Spinal cord (tissue), 10 donors: ENCODE measurements at places on chromosomes 2 and 18. TPM values are rescaled to one million over a fixed set of nuclear protein-coding genes. Genes with fewer than 3 reads are reported as not detected.

Gene RGPD4
- total RNA-seq, result not detected

Gene PDE1A
- total RNA-seq, result 73.8 TPM

Gene TUBA3E
- not detected for total RNA-seq

Gene BOLL
- not detected for total RNA-seq

Gene GLS
- 85.1 TPM for total RNA-seq

Gene NTSR2
- 1.1 TPM for total RNA-seq

Gene RAX
- 0.22 TPM for total RNA-seq

Gene SPTBN1
- total RNA-seq, result 495 TPM

Gene ASAP2
- 30.5 TPM for total RNA-seq

Gene NT5DC4
- total RNA-seq, result 0.10 TPM

Gene ACOXL
- total RNA-seq, result 0.06 TPM

Gene CFAP210
- 3.0 TPM for total RNA-seq

GRCh38 chr2:234259440-234259839 is 208.9 kb downstream of the SPP2 start:
- DNase-seq, result no peak

- DNase-seq, result no peak
These were observed 105.4 kb upstream of the FAM117B start for GRCh38 chr2:202529389-202529788.

- DNase-seq, result no peak
These were observed 26.3 kb downstream of the ACSL3 start for GRCh38 chr2:222887124-222887523.

- no peak for DNase-seq
These were observed 325.1 kb downstream of the RNF144A start for GRCh38 chr2:7242189-7242867.

GRCh38 chr2:121648206-121649148 is 785 bp downstream of the CLASP1 start:
- DNase-seq, result peak; percentile 81

- DNase-seq, result no peak
These were observed 473.4 kb upstream of the TRIB2 start for GRCh38 chr2:12243381-12243780.

- DNase-seq, result no peak
These were observed 496.3 kb downstream of the SLC4A3 start for GRCh38 chr2:220123751-220124150.

DNA sequence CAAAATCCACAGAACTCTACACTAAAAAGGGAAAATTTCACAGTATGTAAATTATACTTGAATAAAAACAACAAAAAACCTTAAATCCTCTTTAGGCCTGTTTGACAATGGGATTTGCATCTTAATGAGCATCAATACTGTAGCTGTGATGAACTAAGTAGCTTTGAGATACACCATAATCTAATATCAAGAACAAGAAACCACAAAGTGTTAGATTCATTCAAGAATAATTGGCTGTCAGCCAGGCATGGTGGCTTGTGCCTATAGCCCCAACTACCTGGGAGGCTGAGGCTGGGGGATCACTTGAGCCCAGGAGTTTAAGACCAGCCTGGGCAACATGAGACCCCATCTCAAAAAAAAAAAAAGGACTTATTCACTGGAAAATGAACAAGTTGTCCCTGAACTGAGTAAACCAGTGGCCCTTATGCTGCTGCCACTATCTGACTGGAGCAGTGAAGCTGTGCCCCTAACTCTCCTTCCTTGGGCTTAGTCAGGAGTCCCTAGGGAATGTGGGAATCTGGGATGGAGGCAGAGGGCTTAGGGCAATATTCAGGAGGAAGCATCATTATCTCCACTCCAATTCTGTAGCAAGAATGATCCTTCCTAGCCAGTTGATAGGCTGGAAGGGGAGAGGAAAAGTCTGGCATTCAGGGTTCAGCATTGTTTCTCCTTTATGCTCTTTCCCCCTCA is 88.5 kb downstream of the PRKCE start:
- DNase-seq, result no peak

- DNase-seq, result no peak
These were observed 464.1 kb upstream of the ZEB2 start for GRCh38 chr2:144984038-144984437.

- no peak for DNase-seq
These were observed 9.8 kb upstream of the ZNF512 start for GRCh38 chr2:27572998-27573429.

DNA sequence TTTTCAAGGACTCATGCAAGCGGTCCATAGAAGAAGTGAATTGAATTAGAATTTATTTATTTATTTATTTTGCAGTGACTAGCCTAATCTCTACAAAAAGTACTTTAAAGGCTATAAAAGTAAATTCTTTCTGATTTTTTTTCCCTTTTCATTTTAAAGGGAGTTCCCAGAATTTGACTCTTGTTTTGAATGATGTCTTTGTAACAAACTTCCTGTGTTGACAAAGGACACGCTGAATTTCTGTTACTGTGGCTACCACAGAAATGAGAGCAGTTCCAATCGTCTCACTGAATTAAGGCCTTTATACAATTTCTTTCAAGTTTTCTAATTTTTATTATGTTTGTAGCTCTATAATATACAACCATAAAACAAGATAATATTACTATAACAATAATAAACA is 46.3 kb upstream of the LPIN2 start:
- no peak for DNase-seq

DNA sequence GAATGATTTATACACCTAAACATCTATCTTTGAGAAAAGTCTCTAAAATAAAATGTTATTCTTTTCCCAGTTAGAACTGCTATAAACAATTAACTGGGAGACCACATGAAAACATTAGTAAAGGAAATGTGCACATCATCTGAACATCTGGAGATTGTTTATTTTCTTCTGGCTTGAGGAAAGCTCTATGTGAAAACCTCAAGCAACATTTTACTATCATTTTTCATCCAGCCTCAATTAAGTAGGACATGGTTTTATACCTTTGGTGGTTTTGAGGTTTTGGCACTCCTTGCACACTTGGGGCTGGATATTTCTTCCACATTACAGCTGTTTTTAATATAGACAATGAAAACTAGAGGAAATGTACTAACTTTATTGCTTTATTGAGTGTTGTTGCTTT is 609.5 kb upstream of the SLC8A1 start:
- no peak for DNase-seq

DNA sequence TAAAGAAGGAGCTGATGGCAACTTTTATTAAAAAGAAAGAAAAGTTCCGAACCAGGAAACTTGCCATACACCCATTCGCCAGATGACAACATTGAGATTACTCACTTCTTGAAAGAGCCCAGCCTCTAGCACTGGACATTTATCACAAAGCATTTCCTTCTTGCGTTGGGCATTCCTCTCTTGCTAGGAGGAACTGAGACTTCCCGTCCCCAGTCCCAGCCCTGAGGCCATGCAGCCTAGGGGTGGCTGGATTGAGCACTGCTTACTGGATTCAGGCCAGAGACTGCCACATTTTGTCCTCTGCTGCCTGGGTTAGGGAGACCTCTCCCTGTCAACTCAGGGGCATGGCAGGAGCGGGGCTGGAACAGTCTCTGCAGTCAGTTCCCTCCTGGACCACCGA is 80.1 kb downstream of the SDC1 start:
- no peak for DNase-seq

GRCh38 chr2:189144700-189145211 is 34.8 kb downstream of the COL5A2 start:
- DNase-seq, result no peak

GRCh38 chr2:174561972-174562370 is 35.6 kb downstream of the WIPF1 start:
- DNase-seq, result peak; percentile 30

- DNase-seq, result no peak
These were observed 171.5 kb downstream of the EVA1A start for GRCh38 chr2:75389271-75389670.

DNA sequence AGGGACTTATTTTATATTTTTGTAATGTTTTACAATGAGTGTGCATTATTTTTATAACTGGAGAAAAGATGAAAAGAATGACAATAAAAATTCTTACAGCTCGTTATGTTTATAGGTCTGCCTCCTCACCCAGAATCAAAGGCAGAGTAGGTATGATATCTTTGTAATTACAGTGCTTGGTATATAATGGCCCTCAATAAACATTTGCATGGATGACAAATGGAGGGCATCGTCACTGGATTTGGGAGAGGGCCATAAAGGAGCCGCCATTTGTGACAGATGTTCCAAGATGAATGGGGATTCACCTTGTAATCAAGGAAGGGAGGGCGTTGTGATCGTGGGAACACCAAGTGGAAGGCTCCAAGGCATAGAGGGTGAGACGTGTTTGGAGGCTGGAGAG is 22.6 kb upstream of the GIGYF2 start:
- no peak for DNase-seq

DNA sequence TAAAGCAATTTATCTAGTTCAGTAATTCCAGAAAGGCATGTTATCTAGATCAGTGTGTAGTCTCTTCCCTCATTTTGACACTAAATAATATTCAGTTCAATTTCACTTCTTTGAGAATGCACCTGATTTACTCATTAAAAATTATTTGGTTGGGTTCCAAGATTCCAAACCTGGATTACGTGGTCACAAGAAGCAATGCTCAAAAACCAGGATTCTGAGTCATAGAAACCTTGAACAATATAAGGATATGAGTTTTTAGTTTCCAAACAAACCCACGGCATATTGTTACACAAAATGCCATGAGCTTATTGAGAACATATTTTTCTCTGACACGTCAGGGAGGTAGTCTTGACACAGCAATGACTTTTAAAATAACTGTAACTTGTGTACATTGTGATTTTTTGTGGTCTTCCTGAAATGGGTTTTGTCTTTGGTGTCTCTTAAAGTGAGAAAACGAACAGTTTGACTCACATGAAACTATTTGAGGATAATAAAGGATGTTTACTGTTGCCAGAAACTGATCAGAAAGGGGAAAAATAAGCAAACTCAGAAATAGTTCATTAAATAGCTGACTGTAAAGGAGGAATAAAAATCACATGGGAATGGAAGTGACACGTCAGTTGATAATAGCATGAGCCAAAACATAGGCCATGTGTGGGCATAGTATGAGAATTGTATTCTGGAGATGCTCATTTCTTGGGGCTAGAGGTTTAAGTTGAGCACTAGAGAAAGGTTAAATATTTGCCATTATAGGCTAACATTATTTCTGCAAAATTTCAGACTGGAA is 617.7 kb upstream of the CDH2 start:
- no peak for DNase-seq

- no peak for DNase-seq
These were observed 29.8 kb downstream of the POLR1A start for GRCh38 chr2:86075886-86076285.

DNA sequence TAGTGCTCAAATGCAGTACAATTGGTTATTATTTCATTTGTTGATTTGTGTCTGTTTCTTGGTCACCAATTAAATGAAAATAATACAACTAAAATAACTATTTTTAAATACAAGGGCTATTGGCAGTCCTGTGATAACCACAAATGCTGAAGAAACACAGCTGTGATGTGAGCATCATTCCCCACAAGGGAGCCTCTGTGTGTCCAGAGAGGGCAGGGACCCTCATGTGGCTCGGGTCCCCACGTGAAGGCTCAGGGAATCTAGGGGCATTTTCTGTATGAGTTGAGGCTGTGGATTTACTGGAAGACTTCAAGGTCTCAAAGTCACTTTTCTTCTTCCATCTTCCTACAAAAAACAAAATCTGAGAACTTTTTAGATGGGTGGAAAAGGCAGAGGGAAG is 316.1 kb upstream of the RAB12 start:
- no peak for DNase-seq

DNA sequence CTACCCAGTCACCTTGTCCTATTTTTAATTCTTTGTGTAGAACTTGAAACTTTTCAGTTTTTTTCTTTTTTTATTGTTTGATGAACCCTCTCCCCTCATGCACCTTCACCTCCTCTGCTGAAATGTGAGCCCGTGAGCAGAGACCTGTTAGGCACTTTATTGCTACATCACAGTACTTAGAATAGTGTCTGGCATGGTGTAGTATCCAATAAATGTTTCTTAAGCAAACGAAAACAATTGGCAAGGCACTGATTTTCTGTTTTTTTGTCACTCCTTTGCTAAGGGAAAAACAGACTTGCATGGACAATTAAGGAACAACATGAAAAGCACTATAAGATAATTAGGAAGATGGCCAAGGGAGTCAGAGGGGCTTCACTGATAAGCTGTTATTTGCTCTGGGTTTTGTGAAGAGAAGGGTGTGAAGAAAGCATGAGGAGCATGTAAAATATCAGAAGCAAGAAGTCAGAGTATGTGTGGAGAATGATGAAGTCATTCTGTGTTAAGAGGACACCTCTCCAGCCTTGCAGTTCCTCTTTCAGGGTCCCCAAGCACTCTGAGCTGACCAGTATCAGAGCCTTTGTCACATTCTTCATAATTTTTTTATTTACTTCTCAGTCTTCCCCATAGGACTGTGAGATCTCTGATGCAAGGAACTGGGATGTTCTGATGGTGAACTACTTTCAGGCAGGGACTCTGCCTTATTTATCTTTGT is 99.7 kb upstream of the CAVIN2 start:
- DNase-seq, result no peak

GRCh38 chr2:224645722-224646121 is 60.6 kb upstream of the CUL3 start:
- no peak for DNase-seq

DNA sequence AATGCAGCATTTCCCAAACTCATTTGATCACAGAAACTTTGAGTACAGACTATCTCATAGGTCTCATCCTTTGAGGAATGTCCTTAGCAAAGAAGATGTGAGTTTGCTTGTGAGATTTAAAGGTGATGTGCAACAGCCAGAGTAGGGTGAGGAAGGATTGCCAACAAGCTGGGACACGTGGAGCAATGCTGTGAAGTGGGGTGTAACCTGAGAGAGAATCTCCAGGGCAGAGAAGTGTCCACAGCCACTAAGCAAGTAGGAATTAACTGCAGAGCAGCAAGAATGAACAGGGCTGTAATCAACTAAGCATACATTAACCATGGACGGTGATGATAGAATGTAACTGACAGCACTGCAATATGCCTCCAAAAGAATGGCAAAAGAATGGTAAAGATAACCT is 469.9 kb upstream of the NRP2 start:
- DNase-seq, result no peak

GRCh38 chr2:105071379-105071778 is 33.5 kb downstream of the MRPS9 start:
- DNase-seq, result no peak

DNA sequence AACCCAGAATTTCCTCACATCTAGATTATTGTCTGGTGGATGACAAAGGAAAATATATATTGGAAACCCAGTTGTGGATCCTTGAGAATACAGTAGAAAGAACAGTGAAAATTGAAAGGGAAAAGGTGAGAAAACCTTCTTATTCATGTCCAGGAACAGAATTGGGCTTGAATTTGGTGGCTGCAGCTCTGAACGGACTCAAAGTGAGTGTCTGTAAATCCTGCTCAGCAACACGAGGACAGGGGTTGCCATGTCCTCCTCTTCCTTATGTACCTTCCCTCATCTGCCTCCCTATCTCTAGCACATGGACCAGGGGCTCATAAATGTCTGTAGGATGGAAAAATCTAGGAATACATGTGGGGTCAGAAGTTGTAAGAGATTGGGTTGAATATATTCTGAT is 152.2 kb downstream of the RPIA start:
- DNase-seq, result no peak

GRCh38 chr2:8125741-8126711 is 555.8 kb upstream of the ID2 start:
- no peak for DNase-seq
